Sigmoid colon (tissue), 7 donors: ENCODE measurements at places on chromosomes 11 and 22. TPM values are rescaled to one million over a fixed set of nuclear protein-coding genes. Genes with fewer than 3 reads are reported as not detected.
A peak's percentile ranks its signal among the peaks of the same experiment; 100 is the strongest.

The P2RX6 gene
- 1.2 TPM for total RNA-seq

The KRTAP5-2 gene
- not detected for total RNA-seq

The MOV10L1 gene
- 3.3 TPM for total RNA-seq

DNA sequence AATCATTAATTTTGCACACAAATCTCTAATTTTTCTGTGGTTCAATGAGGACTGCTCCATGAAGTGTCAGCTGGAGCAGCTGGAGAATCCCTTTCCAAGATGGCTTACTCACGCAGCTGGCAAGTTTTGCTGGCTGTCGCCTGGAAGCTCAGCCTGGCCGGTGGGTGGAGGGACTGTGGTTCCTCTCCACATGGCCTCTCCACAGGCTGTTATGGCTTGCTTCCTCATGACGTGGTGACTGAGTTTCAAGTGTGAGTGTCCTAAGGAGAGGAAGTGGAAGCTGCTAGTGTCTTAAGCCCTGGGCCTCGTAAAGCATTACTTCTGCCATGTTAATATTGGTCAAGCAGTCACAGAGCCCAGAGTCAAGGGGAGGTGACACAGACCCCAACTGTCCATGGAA lies 14.0 kb upstream of the NRIP3 start:
- peak; percentile 88 for DNase-seq

DNA sequence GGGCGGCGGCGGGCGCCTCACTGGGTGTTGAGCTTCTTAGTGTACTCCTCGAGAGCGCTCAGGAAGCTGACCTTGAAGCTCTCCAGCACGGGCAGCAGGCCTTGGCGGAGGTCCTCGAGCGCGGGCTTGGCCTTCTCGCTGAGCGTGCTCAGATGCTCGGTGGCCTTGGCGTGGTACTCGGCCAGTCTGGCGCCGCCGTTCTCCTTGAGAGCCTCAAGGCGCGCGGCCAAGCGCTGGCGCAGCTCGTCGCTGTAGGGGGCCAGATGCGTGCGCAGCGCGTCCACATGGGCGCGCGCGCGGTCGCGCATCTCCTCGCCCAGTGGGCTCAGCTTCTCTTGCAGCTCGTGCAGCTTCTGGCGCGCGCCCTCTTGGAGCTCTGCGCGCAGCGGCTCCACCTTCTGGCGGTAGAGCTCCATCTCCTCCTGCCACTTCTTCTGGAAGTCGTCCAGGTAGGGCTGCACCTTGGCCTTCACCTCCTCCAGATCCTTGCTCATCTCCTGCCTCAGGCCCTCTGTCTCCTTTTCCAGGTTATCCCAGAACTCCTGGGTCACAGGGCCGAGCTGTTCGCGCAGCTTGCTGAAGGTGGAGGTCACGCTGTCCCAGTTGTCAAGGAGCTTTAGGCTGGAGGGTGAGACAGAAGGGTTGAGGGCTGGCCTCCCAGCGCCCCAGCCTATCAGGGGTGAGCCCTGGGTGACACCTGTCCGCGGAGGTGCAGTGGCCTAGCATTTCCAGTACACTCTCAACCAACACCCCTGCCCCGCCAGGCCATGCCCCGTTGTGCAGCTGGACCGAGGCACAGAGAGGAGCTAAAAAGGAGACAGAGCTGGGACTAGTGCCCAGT lies 1.4 kb downstream of the APOA1 start:
- DNase-seq, result peak; percentile 94

GRCh38 chr22:48923996-48924395 lies 903.7 kb downstream of the BRD1 start:
- DNase-seq, result peak; percentile 28

DNA sequence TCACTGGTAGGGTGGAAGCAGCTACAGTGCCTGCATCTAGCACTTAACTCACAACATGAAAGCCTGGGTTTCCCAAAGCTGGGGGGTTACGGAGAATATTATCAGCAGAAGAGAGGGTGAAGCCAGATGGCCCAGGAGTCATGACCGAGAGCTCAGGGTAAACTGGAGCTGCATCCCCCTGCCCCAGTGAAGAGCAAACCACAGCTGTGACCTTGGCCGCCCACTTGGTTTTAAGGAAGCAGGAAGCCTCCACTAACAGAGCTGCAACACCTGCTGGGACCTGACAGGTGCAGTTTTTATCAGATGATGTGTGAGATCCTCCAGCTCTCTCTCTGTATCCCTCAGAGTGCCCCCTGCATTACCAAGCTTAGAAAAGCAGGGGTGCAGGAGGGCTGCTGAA lies 20.9 kb downstream of the TCP11L1 start:
- no peak for DNase-seq

DNA sequence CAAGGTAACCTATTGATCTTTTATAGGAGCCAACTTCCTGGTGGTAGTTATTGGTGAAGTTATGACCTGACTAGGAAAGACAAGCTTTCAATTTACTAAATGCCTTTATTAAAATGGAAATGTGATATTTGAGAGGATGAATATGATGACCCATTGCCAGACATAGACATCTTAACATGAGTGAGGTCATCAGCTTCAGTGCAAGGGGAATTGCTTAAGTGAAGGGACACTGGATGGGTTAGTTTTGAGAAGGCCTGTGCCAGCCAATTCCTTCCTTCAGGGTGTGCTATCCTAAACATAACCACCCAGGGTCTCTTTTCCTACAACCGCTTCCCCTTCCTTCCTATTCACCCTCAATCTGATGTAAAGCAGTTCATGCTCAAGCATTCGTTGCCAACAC lies 21.5 kb downstream of the NAV2 start:
- no peak for DNase-seq

The CARD18 gene
- not detected for total RNA-seq

DNA sequence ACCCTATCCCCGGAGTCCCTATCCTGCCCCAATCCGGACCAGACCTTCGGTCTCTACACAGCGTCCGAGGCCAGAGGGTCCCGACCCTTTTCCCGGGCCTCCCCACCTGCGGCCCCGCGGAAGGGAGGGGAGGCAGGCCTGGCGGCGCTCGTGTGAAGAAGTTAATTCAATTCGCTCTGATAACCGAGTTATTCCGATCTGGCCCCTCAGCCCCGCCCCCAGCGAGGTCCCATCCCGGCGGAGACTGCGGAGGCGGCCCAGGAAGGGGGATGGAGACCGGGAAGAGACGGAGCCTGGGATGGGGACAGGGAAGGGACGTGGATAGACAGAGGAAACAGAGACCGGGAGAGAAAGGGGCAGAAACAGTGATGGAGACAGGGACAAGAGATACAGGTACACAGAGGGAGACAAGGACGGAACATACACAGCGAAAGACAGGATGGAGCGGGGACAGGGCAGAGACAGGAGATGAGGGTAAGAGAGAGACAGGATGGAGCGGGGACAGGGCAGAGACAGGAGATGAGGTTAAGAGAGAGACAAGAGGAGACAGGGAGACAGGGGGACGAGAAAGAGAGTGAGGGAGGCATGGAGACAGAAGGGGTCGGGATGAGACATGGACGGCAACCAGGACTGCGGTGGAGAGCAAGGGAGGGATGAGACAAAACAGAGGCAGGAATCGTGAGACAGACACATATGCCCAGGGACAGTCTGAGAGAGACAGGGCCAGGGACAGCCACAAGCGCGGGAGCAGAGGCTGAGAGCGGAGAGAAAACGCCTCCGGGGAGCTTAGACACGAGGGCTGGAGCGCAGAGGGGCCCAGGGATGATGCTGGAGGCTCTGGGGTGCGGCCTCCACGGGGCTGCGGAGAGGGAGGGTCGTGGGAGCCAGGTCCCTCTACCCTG lies 636 bp upstream of the PHOX2A start:
- DNase-seq, result no peak

GRCh38 chr11:130006929-130007328 lies 4.3 kb upstream of the PRDM10 start:
- no peak for DNase-seq

- no peak for DNase-seq
Observed at GRCh38 chr11:60985991-60986915, 14.8 kb downstream of the CD6 start.

- peak; percentile 42 for DNase-seq
Observed at GRCh38 chr22:48369789-48370507, 1457.7 kb downstream of the BRD1 start.

GRCh38 chr11:45316258-45316657 lies 30.1 kb upstream of the SYT13 start:
- no peak for DNase-seq

DNA sequence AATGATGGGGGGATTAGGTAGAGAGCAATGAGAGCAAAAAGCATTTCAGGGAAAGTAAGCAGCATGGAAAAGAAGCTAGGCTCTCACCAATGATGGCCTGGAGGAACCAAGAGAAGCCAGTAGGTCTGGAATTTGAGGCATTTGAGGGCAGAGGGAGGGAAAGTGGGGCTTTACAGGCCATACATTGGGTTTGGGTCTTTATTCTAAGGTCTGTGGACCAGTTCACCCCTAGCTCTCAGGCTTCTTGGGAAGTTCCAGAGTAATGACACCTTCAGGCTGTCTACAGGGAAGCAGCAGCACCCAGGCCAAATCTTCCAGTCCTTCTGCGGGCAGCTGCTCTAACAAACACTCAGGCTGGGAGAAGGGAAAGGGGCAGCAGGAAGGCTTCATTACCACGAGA lies 29.4 kb downstream of the ARFGAP2 start:
- DNase-seq, result no peak

GRCh38 chr11:129787532-129788155 lies 28.0 kb upstream of the TMEM45B start:
- DNase-seq, result no peak

DNA sequence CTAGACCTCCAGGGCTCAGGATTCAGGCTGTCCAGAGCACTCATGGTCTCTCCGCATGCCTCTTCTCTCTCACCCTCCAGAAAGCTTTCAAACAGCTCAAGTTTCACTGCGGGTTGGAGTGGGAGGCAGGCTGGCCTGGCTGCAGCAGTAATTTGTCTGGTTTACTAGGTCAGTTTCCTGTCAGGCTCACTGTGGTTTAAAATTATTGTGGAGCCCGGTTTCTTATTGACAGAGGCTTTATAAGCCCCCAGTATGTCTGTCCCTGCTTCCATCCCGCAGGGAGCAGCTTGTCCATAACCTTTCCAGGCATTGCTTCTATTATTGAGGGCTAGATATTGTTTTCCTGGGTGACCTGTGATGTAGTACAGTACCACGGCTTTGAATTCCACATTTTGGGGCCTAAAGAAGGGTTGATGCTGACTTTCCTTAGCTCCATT lies 235.3 kb upstream of the SORL1-AS1 start:
- DNase-seq, result peak; percentile 64

- DNase-seq, result no peak
Observed at GRCh38 chr22:19719050-19719482, 4.3 kb upstream of the GP1BB start.

The OR51B5 gene
- total RNA-seq, result not detected

The SLC22A8 gene
- total RNA-seq, result not detected

The TRPM5 gene
- total RNA-seq, result not detected

DNA sequence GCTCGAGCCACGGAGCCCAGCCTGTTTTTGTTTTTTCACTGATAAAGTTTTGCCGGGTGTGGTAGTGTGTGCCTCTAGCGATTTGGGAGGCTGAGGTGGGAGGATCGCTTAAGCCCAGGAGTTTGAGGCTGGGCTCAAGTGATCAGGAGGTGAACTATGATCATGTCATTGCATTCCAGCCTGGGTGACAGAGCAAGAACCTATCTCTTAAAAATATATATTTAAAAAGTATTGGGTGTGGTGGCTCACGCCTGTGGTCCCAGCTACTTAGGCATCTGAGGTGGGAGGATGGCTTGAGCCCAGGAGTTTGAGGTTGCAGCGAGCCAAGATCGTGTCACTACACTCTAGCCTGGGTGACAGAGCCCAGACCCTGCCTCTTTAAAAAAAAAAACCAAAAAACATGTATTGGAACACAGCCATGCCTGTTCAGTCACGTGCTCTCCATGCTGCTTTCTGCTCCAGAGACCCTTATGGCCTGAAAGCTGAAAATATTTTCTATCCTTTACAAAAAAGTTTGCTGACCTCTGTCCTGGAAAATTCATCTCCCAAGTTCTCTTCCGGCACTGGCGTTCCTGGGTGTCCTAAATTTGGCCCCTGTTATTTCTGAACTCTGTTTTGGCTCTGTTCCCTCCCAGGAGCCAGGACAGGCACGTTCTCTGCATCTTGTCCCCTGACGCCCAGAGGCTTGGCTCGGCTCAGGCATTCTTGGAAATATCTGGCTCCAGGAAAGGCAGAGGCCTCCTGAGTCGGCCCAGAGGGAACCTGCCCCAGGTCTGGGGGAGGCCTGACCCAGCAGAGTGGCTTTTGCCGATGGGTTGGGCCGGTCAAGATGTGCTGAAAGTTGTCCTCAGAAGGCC lies 61.3 kb upstream of the PPP6R3 start:
- peak; percentile 96 for DNase-seq

The IGLL1 gene
- total RNA-seq, result not detected

GRCh38 chr11:87394924-87395323 lies 357.2 kb downstream of the TMEM135 start:
- no peak for DNase-seq
